ENCODE measurements at places on chromosomes 1 and 21. TPM values are rescaled to one million over a fixed set of nuclear protein-coding genes. Genes with fewer than 3 reads are reported as not detected.

Gene NFASC
- total RNA-seq: 40.6 TPM

Gene ATG4C
- total RNA-seq: 9.9 TPM

Gene TIE1
- total RNA-seq: 38.9 TPM

Gene OR14A16
- not detected for total RNA-seq

All from left cardiac atrium (tissue), 4 donors.